ENCODE measurements at places on chromosomes 4 and X. TPM values are rescaled to one million over a fixed set of nuclear protein-coding genes. Genes with fewer than 3 reads are reported as not detected.

SERPINA7 gene
- total RNA-seq, result not detected

DNA sequence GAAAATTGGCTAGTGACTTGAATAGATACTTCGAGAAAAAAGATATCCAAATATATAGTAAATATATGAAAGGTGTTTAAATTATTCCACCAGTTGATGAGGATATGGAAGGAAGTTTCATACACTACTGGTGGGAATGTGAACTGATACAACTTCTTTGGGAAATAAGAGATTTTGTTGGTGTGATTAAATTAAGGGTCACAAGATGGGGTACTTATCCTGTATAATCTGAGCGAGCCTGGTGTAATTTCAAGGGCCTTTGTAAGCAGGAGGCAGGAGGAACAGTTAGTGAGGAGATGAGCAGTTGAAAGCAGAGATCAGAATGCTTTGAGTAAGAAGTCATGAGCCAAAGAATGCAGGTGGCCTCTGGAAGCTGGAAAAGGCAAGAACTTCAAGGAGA lies 192.2 kb downstream of the KCTD8 start:
- H3K27ac ChIP-seq, result no peak overlapping the region
- H3K27me3 ChIP-seq, result no peaks in the 10 kb centered on the region
- no peaks in the 10 kb centered on the region for H3K36me3 ChIP-seq
- no peaks in the 10 kb centered on the region for H3K4me1 ChIP-seq
- DNase-seq, result no peak

GRCh38 chrX:100939333-100939732 lies 10.6 kb upstream of the XKRX start:
- no peak for DNase-seq
- H3K27ac ChIP-seq, result no peak overlapping the region
- H3K27me3 ChIP-seq, result no peaks in the 10 kb centered on the region
- H3K4me1 ChIP-seq, result no peaks in the 10 kb centered on the region

DNA sequence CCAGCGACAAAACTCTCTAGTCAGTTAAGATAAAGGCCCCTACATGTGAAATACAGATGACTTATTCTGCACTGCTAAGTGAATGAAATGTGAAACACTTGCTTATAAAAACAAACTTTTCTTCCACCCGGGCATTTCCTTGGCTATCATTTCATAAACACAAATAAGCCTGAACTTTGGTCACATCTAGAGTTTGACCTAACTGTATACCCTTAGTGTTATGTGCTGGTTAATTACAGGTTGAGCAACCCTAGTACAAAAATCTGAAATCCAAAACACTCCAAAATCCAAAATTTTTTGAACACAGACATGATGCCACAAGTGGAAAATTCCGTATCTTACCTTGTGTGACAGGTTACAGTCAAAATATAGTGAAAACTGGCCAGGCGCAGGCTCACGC lies 45.9 kb downstream of the SAT1 start:
- H3K4me1 ChIP-seq, result no peaks in the 10 kb centered on the region
- no peaks in the 10 kb centered on the region for H3K27me3 ChIP-seq
- H3K36me3 ChIP-seq, result no peaks in the 10 kb centered on the region

GRCh38 chr4:21976166-21976565 lies 27.6 kb upstream of the KCNIP4 start:
- no peak overlapping the region for H3K4me3 ChIP-seq
- H3K4me1 ChIP-seq, result no peaks in the 10 kb centered on the region
- no peak for DNase-seq
- no peaks in the 10 kb centered on the region for H3K36me3 ChIP-seq
- H3K27me3 ChIP-seq, result no peaks in the 10 kb centered on the region
- no peak overlapping the region for H3K27ac ChIP-seq

GRCh38 chr4:152217896-152218295 lies 318.0 kb downstream of the FBXW7 start:
- DNase-seq, result no peak
- no peaks in the 10 kb centered on the region for H3K36me3 ChIP-seq
- H3K4me1 ChIP-seq, result peaks cover 6% of the 10 kb centered on the region
- no peaks in the 10 kb centered on the region for H3K27me3 ChIP-seq

CENPC gene
- total RNA-seq, result 25.3 TPM

DNA sequence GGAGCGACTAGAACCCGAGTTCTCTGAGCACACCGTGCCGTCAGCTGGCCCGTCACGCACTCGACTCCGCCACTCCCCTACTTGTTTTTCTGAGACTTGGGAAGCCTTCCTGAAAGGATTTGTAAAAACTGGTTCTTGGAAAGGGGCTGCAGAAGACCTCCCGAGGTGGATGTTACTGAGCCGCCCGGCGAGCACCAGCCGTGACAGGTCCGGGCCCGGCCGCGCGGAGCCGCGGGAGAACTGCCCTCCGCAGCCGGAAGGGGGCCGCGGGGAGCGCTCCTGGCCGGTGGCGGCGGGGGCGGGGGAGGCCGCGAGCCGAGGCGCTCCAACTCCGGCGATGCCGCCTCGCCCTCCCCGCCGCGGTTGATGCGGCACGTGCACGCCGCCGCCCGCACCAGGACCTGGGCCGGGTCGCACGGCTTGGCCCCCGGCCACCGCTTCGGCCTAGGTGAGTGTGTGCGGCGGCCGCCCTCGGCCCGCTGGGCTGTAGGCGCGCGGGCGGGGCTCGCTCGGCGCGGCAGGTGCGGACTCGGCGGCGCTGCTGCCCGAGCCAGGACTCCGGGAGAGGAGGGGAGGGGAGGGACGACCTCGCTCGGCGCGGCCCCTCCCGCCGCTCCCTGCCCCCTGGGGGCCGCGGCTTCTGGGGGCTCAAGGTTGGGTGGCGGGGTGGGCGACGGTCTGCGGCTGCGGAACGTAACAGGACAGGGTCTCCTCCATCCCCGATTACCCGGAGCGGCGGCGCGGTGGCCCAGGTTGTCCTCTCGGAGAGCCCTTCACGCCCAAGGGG lies 1.7 kb downstream of the SPRY1 start:
- H3K36me3 ChIP-seq, result peaks cover 7% of the 10 kb centered on the region
- H3K27me3 ChIP-seq, result no peaks in the 10 kb centered on the region
- no peak for DNase-seq

C4orf50 gene
- total RNA-seq, result 0.14 TPM

Data from thoracic aorta (tissue), 2 donors.